Activated naive CD4-positive, alpha-beta T cell treated with anti-CD3 and anti-CD28 coated beads, Interleukin-2, amount 50 U/mL, for 72 hours (primary cell): ENCODE measurements at places on chromosomes 1 and 21.

- no peak for DNase-seq
These were observed 778.1 kb upstream of the TMPRSS15 start for GRCh38 chr21:19181604-19182140.

- no peak for DNase-seq
These were observed 468.1 kb downstream of the ADGRL2 start for GRCh38 chr1:82268826-82269225.

DNA sequence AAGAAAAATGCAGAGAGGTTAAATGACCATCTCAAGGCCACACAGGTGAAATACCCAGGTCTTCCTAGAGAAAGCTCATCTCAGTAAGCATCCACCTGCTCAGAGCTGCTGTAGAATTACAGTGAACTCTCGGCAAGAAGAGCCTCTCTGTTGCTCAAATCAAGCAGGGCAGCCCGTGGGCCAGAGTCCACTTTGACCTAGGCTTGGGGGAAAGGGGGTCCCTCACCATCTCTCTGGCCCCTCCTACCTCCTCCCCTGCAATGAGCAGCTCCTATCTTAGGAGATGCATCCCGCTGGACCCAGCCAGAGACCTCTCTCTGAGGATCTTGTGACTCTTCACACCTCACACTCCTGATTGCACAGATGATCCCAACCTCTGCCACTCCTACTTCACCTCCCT, 364.7 kb downstream of the PTPRU start:
- DNase-seq, result no peak

DNA sequence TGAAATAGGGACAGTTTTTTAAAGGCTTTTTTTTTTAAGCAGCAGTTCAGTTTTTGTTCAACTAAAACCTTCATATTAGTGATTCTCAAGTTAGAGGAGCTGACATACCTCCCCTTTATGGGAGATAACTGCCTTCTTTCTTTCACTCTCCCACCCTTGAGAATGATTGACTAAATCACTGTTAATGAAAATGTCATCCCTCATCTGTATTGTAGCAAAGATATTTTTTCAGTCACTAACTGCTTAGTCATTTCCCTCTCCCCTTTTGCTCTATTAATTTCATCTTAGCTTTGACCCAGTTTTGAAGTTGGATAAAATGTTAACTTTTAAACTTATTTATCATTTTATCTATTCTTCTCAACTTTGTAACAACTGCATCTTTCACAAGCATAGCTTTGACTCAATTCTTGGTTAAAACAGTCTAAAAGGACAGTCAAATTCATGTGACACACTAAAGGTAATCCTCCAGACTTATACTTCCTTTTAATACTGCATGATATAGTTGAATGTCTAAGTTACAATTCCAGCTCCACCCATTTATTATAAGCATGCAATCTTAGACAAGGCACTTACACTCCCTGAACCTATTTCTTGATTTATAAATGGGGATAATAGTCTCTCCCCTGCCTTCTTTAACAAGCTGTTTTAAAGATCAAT, 17.1 kb downstream of the CAPZA1 start:
- DNase-seq, result no peak

DNA sequence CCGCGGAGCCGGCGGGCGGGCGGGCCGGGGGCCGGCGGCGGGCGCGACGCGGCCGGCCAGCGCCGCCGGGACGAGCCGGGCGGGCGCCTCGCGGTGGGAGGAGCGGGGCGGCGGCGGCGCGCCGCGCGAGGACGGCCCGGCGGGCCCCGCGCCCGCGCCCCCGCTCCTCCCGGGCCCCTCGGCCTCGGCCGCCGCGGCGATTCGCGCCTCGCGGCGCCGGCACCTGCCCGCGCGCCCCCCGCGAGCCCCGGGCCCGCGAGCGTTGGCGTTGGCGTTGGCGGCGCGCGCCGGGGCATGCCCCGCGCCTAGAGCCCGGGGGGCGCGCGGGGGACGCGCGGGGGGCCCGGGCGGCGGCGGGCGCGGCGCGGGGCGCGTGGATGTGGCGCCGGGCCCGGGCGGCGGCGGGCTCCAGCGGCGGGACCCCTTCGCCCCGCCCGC, at the start of gene SKI:
SKI (plus strand) TSS at position 163 of the 438 bp plus-strand sequence. CDS start 448 bp downstream, outside the sequence.
- no peak for DNase-seq

GRCh38 chr1:21572221-21572620, 63.0 kb downstream of the ALPL start:
- no peak for DNase-seq

GRCh38 chr1:169115891-169116585, 9.5 kb downstream of the ATP1B1 start:
- DNase-seq, result no peak

- no peak for DNase-seq
These were observed 51.8 kb downstream of the ADARB1 start for GRCh38 chr21:45126204-45126626.

DNA sequence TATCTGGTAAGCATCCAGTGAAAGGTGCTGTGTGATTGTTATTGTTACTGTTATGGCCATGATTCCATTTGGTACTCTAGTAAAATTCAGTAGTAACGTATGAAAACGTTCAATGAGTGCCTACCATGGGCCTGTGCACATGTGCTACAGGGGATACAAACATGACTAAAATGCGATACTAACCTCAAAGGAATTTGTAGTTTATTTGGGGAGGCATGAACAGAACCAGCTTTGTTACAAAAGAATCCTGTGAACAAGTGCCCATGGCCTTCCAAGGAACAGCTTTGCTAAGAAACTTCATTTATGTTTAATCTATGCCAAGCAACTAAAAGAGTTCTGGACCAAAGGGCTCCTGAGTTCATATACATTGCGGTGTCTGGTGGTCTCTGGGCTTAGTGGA, 28.7 kb downstream of the PTGFR start:
- no peak for DNase-seq

DNA sequence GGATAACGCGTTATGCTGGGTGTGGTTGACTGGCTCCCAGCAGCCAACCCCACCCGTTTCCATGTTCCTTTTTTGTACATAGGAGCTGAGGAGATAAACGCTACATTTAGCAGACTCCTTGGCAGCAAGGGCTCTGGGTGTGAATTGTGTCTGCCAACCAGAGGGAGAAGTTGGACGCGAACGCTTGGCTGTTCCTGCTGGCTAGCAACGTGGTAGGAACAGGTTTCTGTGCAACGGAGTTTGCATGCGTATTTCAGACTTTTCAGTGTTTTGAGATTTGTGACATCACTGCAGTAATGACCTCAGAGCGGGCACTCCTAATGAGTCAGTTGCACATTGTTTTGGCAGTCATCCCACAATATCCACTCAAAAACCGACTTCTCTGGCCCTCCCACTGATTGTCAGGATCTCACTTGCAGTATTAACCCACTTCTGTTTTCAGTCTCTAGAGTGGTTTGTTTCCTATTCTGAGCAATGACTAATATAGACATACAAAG, 98.7 kb upstream of the RGS1 start:
- no peak for DNase-seq

DNA sequence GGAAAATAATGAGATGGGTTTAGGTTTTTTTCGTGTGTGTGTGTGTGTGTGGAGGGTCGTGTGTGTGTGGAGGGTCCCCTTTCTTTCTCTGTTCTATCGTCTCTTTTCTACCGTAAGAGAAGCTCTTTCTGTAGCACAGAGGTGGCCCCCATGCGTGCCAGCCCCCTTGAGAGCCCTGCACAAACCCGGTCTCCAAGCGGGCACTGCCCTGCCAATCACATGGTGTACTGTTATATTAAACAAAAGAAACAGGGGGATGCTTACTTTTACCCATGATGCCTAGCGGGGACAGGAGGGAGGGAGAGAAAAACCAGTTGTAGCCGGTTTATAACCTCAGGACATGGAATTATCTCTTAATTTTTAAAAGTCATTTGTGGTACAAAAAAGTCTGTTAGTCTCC, 41.0 kb downstream of the GATAD2B start:
- no peak for DNase-seq

GRCh38 chr21:37797403-37797802, 118.9 kb downstream of the KCNJ6 start:
- no peak for DNase-seq

DNA sequence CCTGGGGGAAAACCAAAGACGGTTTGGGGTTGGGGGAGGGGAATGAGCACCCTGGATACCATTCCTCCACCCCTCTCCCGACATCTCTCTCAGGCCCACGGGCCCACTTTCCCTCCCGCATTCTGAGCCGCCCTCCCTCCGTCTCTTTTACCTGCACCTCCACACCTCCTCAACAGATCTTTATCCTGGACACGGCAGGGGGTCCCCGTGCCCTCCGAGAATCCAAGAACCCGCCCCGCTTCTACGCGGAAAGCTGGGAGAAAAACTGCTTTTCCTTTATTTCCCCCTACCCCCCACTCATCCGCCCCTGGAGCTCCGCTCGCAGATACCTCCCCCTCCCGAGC, 108.8 kb downstream of the NAV1 start:
- no peak for DNase-seq

DNA sequence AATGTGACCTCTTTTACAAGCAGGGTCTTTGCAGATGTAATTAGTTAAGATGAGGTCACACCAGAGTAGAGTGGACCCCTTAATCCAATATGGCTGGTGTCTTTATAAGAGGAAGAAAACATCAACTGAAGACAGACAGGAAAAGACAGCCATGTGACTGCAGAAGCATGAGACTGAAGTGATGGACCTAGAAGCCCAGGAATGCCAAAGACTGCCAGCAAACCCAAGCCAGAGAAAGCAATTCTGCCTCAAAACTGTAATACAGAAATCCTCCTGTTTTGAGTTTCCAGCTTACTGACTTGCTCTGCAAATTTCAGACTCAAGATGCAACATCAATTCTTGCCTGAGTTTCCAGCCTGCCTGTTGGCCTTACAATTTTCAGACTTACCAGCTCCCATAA, 17.3 kb downstream of the ENAH start:
- no peak for DNase-seq

DNA sequence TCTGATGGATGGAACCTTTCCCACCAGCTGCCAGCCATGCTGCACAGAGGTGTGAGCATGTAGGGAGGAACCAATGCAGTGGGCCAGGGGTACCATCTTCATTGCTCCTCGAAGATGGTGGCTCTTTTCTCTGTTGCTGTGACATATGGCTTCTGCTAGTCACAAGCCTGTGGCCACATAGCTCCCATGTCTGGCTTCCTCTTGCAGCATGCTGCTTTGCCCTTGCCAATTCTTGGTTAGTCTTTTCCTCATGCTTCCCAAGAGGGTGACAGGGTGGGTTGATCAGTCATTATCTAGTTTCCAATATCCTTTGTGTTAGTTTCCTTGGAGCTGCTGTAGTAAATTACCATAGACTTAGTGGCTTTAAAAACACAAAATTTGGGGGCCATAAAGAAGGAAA, 123.4 kb downstream of the ETS2 start:
- no peak for DNase-seq

- no peak for DNase-seq
These were observed 7.1 kb upstream of the RGS18 start for GRCh38 chr1:192151176-192151575.

GRCh38 chr1:37533317-37534093, 18.9 kb upstream of the MEAF6 start:
- DNase-seq, result no peak

DNA sequence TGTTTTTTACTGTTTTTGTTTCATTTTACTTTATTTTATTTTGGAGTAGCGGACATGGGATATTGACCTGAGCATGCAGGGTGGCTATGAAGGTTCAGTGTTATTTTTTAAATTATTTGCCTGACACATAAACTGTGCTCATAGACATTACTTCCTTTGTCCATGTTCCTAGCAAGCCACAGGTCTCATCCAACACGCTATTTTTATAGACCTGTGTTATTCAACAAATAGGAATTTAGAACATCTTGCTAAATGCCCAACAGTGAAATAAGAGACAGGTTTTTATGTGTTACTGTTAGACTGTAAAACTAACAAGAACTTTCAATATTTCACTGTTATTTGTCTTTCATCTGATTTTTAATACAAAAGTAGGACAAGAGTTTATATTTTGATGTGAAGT, 756.4 kb downstream of the KCNT2 start:
- no peak for DNase-seq

GRCh38 chr1:26692211-26692792, 3.5 kb upstream of the ARID1A start:
- DNase-seq, result peak; percentile 72

DNA sequence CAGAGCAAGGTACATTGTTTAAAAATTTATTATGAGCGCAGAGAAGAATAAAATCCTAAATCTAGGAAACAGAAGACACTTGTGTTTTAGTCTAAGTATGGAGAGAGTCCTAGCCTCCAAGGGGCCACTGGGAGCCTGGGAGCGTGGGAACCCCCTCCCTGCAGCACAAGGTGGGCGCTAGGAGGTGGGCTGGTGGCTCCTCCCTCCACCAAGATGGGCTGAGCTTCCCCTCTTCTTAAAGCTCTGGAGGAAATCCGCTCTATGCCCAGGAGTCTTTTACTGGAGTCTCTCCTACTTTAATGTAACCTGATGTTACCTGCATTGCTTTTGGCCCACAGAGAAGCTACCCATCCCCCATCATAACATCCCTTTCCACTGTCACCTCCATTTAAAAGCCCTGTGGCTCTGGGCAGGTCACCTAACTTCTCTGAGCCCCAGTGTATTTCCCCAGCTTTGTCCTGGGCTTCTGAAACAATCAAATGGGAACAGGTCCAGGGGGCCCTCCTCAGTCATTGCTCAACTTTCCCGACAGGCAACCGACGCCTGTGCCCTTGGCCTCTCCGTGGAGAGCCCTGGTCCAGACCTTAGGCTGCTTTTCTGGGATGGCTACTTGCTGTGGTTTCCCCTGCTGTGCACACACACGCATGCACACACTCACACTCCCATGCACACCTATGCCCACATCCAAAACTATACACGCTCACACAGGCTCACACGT, 181.5 kb downstream of the NPHP4 start:
- DNase-seq, result no peak

DNA sequence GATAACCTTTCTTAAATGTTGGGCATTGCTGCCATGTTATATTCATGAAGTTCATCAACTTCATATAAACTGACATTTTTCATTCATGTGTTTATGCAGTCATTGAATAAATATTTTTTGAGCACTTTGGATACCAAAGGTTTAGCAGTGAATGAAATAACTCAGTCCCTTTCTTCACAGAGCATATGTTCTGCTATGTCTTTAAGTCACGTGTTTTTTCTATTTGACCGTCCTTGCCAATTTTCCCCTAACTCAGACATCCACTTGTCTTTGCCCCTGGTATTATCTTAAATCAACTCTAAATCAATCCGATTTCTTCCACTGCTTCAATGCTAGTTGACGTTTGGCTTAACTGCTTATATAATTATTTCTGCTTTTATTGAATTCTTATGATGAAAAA, 16.6 kb downstream of the ADARB1 start:
- DNase-seq, result no peak
